ENCODE measurements at places on chromosomes 1 and 21.

GRCh38 chr1:153291514-153291913 lies 21.2 kb downstream of the PGLYRP3 start:
- no peak for DNase-seq

DNA sequence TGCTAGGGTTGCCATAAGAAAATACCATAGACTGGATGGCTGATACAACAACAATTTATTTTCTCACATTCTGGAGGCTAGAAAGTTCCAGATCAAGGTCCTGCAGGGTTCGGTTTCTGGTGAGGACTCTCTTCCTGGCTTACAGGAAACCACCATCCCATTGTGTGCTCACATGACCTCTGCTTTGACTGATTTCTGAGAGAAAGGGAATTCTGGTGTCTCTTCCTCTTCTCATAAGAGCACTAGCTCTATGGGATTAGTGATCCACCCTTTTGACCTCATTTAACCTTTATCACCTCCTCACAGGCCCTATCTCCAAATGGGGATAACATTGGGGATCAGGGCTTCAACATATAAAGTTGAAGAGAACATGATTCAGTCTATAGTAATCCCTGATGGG lies 47.5 kb downstream of the MRPL39 start:
- no peak for DNase-seq

GRCh38 chr1:110185181-110185580 lies 24.9 kb upstream of the KCNC4 start:
- DNase-seq: no peak

- DNase-seq: no peak
Measured at GRCh38 chr1:244442850-244443249, 8.9 kb downstream of the ADSS2 start.

DNA sequence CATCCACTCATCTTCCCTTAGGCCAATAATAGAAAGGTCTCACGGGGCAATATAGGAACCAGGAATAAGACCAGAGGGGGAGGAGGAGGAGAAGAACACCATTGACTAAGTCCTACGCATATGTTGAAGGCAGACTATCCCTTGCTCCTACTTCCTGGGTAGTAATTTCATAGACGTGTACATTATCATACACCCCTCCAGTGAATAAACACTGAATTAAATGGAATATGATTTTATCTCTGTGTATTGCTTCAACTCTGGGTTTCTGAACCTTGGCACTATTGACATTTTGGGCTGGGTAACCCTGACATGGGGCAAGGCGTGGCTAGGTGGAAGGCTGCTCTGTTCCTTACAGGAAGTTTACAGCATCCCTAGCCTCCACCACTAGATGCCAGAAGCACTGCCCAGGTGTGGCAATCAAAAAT lies 17.3 kb upstream of the FHAD1 start:
- no peak for DNase-seq

GRCh38 chr1:70820396-70820795 lies 227.2 kb downstream of the PTGER3 start:
- DNase-seq: no peak

GRCh38 chr1:73784026-73784425 lies 413.9 kb downstream of the LRRIQ3 start:
- no peak for DNase-seq

DNA sequence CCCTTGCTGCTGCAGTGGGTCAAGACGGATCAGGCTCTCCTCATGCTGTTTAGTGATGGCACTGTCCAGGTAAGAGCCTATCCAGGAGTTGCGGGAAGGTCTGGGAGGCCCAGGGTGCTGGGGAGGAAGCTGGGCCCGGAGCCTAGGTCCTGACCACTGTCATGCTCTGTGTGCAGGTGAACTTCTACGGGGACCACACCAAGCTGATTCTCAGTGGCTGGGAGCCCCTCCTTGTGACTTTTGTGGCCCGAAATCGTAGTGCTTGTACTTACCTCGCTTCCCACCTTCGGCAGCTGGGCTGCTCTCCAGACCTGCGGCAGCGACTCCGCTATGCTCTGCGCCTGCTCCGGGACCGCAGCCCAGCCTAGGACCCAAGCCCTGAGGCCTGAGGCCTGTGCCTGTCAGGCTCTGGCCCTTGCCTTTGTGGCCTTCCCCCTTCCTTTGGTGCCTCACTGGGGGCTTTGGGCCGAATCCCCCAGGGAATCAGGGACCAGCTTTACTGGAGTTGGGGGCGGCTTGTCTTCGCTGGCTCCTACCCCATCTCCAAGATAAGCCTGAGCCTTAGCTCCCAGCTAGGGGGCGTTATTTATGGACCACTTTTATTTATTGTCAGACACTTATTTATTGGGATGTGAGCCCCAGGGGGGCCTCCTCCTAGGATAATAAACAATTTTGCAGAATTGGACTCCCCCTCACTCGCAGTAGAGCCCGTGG lies 1.7 kb downstream of the DYNLT4 start:
- DNase-seq: no peak

GRCh38 chr1:14435368-14436023 lies 163.0 kb upstream of the KAZN start:
- DNase-seq: no peak

GRCh38 chr21:44988607-44989536 lies 49.0 kb downstream of the SLX9 start:
- no peak for DNase-seq

DNA sequence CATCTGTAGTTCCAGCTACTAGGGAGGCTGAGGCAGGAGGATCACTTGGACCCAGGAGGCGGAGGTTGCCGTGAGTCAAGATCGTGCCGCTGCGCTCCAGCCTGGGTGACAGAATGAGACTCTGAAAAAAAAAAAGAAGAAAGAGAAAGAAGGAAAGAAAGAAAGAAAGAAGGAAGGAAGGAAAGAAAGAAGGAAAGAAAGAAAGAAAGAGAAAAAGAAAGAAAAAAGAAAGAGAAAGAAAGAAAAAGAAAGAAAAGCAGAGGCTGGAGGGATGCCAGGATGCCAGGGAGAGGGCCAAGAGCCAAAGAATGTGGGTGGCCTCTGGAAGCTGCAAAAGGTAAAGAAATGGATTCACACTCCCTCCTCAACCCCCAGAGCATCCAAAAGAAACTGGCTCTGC lies 8.2 kb upstream of the KCNE2 start:
- no peak for DNase-seq

DNA sequence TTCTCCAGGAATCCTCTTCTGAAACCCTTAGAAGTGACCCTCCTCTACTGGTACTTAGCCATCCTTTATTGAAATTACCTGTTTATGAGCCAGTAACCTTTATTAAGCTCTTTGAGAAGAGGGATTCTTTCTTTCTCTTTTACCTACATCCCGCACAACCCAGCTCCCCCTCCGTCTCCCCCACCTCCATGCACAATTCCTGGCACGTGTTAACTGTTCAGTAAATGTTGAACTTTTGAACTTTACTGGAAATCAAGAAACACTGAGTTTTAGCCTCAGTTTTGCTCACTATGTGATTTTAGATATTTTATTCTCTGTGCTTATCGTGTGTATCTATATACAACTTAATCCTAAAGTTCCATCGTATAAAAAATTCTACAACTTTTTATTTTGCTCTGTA lies 1.8 kb downstream of the TMED5 start:
- DNase-seq: no peak

DNA sequence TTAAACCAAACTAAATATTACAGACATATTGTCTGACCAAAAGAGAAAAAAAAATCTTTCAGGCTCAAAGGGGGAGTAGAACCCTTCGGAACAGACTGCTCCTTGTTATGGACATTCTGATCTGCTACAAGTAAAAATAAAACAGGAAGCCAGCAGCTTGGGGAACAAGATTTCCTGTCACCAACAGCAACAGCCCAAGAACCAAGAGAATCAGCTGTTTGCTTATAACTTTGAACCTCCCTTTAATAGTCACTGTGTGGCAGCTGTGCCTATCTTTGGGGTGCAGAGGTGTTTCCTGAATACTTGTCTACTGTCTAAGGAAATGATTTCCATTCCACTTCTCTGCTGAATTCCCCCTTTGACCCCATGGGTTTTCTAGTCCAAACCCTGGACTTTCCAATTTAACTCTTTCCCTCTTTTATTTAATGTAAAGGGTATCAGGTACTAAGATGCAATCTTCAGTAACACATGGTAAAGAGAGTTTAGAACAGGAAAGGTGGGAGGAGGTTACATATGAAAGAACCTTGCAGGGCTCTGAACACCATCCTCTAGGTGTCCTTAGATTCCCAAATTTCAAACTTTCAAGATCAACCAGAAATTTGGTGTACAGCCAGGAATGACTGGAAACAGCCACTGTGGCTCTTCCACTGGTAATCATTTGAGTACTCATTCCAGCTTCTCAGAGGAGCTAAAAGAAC lies 38.6 kb downstream of the GPR3 start:
- no peak for DNase-seq

GRCh38 chr1:170699696-170700095 lies 35.8 kb downstream of the PRRX1 start:
- DNase-seq: no peak

DNA sequence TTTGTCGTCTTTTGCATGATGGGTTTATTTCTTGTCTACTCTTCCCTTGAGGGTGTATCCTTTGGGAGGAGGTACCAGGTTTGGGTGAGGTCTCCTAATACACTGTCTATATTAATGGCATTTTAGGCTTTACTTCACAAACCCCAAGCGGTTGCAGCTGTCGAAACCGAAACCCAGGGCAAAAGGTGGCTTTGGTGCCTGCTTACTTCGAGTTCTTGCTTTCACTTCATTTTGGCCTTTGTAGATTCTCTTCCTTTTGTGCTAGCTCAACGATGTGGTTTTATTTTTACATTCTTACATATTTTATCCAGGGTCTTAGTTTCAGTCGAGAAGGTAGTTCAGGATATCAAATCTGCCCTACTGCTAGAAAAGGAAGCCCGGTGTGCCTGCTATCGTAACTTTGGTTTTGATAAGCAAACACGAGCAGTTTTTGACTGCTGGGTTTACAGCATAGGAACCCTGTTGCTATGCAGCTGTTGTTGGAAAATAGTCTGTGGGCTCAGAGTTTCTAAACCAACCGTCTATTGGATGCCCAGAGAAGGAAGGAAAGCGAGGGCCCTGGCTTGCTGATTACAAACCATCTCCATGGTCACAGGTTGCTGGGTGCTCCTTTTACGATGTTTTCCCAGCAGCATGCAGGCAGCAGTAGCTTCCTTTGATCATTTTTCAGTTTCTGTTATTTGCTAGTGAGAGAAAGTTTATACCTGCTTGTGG lies 9.8 kb upstream of the TSPAN2 start:
- DNase-seq: peak; percentile 36
